Amniotic stem cell (primary cell): ENCODE measurements at places on chromosomes 11 and 22.
A peak's percentile ranks its signal among the peaks of the same experiment; 100 is the strongest.

DNA sequence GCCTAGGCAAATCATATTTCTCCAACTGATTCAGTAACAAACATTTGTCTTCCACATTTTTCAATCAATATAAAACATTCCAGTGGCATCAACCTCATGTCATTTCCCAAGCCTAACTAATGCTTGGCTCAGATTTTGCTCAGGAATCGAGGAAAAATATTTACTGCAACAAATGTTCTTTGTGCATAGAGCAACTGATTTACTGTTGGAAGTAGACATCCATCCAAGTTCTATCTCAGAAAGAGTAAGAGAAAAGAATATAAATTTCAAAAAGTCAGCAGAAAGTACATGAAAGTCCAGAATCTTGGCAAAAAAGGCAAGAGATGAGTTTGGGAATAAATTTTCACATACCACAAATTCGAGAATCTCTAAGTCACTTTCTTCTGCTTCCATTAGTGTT lies 2245.0 kb upstream of the RAG2 start:
- no peak for DNase-seq

DNA sequence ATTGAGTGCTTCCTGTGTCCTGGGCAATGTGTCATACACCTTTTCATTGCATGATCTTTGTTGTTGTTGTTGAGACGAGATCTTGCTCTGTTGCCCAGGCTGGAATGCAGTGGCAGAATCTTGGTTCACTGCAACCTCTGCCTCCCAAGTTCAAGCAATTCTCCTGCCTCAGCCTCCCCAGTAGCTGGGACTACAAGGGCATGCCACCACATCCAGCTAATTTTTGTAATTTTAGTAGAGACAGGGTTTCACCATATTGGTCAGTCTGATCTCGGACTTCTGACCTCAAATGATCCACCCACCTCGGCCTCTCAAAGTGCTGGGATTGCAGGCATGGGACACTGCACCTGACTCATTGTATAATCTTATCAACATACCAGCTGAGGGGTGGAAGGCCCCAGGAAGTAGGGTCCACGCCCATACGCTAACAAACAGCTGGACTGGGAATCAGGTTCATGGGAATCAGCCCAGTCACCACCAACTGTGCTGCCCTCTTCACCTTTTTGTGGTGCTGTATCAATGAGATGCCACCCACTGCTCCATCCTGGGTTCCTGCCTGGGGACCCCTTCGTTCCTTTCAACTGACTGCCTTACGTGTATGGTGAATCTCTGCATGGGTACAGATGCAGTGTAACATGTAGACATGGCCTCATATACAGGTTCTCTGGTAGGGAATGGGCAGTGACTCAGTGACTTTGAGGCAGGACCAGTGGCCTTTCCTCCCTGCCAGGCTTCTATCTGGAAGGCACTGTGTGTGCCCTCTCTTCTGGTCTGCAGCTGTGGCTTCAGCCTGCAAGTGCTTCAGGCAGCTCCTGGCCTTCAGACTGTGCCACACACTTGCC lies 32.5 kb upstream of the YWHAH start:
- no peak for DNase-seq

- no peak for DNase-seq
Measured at GRCh38 chr11:7533199-7534041, 19.6 kb downstream of the PPFIBP2 start.

DNA sequence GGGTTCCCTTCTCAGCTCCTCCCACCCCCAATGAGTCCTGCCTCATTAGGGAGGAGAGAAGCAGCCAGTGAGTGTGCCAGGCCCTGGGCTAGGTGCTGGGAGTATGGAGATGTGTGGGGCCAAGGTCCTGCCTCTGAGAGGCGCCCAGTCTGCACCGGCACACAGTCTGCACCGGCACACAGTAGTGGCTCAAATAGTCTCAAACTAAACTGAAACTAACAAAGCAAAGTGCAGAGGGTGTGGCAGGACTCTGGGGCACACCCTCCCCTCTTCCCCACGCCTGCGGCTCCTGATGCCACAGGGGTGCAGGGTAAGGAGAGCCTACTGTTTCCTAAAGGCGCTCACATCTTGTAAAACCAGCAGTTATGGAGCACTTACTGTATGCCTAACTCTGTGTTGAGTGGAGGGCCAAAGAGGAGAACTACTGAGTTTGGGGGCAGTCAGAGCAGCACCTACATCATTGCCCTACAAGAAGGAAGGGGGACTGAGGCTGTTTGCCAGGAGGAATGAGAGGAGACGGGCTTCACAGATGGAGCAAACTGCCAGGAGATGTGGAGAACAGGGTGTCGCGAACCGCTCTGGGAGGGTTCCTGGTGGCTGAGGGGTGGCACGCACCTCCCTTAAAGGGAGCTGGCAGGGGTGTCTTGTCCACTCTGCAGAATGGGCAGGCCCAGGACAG lies 939 bp upstream of the SH3BP1 start:
- DNase-seq: no peak

DNA sequence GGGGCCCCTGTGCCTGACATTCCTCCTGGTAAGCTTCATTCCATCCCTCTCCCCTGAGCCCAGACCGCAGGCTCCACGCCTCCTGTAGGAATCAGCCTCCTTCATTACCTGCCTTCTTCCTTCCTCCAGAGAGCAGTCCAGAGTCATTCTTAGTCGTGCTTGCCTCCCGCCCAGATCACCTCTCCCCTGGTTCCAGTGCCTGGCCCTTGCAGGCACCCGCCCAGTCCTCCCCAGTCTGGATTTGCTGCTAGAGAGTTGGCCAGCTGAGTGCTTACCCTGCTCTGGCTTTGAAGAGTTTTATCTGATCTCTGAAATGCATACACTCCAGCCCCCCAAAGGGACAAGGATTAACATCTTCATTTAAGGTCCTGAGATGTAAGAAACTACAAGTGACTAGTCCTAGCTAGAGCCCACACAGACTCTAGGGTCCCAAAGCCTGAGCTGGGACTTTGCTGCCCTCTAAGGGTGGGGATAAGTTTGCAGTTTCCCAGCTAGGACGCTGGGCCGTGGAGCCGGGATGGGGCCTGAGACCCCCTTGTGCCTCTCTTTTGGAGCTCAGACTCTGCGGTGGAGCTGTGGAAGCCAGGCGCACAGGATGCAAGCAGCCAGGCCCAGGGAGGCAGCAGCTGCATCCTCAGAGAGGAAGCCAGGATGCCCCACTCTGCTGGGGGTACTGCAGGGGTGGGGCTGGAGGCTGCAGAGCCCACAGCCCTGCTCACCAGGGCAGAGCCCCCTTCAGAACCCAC lies 1.6 kb downstream of the NR1H3 start:
- DNase-seq: no peak

- peak; percentile 68 for DNase-seq
Measured at GRCh38 chr22:45435544-45436139, 22.1 kb downstream of the RIBC2 start.

GRCh38 chr11:123523539-123523938 lies 93.5 kb downstream of the GRAMD1B start:
- no peak for DNase-seq

DNA sequence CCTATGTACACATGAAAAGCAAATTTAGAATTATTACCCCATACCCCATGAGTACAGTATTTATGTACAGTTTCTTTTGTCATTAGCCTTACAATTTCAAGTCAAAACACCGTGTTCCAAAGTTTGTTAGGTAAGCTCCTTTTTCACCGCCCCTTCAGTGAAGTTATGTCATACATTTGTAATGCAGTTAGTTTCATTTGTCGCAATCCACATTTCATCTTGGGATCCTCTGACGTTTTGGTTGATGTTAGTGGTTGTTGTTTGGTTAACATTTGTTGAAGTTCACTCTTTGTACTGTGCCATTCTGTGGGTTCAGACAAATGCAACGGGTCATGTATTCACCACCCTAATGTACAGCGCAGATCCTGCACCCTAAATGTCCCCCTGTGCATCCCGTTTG lies 45.2 kb downstream of the ARHGEF12 start:
- DNase-seq: no peak

GRCh38 chr11:27204529-27204928 lies 158.5 kb downstream of the CCDC34 start:
- no peak for DNase-seq

GRCh38 chr11:13215149-13215548 lies 62.4 kb upstream of the BMAL1 start:
- DNase-seq: no peak

DNA sequence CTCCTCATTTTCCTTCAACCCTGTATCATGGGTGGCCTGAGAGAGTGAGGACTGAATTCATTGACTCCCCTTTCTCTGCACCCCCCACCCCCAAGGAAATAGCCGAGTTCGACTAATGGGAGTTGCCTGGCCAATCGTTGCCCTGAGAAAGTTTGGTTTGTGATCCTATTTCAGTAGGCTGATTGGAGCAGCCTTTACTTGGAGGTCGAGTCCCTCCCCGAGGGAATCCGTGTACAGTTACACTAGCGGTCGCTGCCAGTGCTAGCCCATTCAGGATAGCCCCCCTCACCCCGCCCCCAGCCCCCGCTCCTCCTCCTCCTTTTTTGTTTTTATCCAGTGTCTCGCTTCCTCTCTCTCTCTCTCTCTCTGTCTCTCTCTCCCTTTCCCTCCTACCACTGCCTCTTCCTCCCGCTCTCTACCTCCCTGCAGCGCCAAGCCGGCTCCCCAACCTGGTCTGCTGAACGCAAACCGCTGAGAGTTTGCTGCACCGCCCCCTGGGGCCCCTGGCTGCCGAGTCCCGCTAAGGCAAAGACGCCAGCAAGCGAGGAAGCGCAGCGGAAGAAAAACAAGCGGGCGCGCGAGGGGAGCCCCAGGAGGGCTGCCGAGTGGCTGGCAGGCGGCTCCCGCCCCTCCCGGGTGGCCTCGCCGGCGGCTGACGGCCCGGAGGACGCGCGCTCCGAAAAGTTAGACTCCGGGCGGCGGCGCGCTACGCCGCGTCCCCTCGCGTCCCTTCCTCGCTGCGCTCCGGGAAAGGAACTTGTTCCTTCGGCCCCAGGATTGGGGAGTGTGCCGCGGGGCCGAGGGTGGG lies at the start of gene GRAMD1B:
GRAMD1B (plus strand) TSS at position 357 of the 808 bp plus-strand sequence. CDS start 524 bp downstream, outside the sequence.
- DNase-seq: peak; percentile 60

DNA sequence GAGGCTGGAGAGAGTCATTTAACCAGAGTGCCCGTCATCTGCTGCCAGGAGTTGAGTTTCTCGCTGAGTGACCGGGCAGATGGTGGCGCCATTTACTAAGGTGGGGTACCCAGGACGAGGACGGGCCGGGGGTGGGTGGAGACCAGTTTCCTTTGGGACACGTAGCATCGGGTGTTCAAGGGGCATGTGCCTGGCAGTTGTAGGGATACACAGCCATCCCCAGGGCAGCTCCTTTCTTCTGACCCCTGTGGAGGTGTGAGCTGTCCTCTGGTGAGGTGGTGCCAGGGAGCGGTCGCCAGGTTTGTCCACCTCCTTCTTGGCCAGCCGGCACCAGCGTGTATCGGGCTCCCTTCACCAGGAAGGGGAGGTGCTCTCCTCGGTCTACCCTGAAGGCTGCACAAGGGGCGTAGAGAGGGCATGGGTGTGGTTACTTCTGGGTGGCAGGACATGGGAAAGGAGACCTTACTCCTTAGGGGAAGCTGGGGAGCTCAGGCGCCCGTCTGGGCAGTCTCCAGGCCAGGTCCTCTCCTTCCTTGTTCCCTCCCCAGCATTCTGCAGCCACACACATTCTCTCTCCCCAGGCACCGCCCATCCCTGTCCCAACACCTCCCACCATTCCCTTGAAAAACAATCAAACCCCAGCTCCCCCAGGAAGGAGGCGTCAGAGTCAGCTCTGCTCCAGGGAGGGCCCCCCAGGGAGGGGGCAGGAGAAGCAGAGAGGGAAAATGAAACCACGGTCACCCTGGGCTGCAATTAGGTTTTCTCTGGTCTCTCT lies 10.3 kb upstream of the MB start:
- peak; percentile 78 for DNase-seq

GRCh38 chr11:597166-597725 lies 18.5 kb downstream of the IRF7 start:
- no peak for DNase-seq

- no peak for DNase-seq
Measured at GRCh38 chr11:111018566-111018965, 227.0 kb upstream of the POU2AF2 start.

DNA sequence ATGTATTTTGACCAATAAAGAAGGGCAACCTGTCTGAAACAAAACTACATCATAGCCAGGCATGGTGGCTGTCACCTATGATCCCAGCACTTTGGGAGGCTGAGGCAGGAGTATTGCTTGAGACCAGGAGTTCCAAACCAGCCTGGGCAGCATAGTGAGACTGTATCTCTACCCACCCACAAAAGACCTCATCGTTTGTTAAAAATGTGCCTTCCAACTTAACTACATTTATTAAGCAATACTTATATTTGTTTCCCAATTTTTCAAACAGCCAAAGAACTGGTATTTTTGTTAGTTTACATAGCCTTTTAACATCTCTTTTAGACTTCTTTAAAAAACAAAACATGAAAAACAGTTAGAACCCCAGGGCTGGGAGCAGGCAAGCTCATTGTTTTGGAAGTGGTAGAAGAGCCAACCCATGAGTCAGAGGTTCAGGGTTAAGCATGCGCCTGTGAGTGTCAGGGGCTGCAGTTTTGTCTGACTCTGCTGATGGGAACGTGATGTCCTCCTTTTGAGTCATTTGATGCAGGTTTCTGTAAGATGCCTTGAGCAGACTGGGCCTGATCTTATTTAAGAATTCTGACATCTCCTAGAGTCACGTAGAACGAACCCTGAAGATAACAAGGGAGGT lies 53.9 kb upstream of the CRTAM start:
- DNase-seq: peak; percentile 54

DNA sequence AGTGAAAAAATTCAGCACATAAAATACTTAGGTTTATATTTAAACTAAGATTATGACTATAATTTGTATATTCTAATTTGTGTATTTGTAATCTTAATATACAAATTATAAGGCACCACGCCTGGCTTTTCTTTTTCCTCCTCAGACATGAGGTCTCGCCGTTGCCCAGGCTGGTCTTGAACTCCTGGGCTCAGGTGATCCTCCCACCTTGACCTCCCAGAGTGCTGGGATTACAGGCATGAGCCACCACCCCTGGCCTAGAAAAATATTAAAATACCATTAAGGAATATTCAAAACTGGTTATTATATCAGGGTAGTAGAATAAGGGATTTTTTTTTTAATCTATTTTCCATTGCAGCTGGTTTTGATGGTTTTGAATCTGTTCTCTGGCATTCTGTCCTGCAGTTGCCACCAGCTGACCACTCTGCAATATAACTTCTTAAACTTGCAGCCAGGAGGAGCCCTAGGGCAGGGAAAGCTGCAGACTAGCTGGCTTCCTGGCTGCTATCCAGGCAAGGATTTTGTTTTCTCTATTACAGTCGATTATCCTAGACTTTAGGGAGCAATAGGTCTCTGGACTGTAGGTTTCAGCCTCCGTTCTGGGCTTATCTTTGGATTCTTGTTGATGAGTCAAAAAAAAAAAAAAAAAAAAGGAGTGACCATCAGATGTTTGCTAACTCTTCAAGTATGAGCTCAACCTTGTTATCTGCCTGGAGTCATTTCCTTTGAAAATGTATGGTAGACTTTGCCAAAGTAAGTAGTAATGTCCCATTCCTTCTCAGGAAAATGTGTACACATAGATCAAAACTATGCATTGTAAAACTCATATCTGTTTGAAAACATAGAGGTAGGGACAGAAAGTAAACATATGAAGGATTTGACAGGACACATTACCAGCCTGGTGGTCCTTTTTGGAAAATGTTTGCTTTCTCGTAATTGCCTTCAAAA lies 13.2 kb downstream of the POLA2 start:
- DNase-seq: peak; percentile 97

- no peak for DNase-seq
Measured at GRCh38 chr11:132315696-132316095, 945.3 kb downstream of the NTM start.
